ENCODE measurements at places on chromosomes 1 and 21.
A peak's percentile ranks its signal among the peaks of the same experiment; 100 is the strongest.

- no peak for DNase-seq
Observed at GRCh38 chr1:119943216-119943615, 46.9 kb upstream of the ADAM30 start.

GRCh38 chr1:45007311-45007710 lies 3.8 kb downstream of the HECTD3 start:
- DNase-seq, result no peak

GRCh38 chr1:175472464-175472863 lies 270.9 kb downstream of the TNR start:
- DNase-seq, result no peak

GRCh38 chr1:6183520-6183989 lies 3.4 kb upstream of the CHD5 start:
- DNase-seq, result peak; percentile 28

- DNase-seq, result no peak
Observed at GRCh38 chr1:200075522-200075921, 48.0 kb downstream of the NR5A2 start.

- no peak for DNase-seq
Observed at GRCh38 chr1:50023292-50024159, at the start of gene AGBL4. AGBL4 (minus strand) TSS chr1:50023954.

DNA sequence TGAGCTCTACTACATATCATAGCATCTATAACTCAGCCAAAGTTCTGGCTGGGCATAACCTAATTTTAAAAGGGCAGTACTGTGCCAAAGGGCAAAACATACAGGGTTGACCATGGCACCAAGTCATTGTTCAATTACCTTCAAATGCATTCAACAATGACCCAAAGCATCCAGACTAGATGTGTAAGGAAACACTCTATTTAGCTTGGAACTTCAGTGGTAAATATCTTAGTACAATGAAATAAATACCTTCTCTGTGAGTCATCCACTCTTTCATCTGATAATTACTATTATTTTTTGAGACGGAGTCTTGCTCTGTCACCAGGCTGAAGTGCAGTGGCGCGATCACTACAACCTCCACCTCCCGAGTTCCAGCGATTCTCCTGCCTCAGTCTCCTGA lies 70.0 kb downstream of the NVL start:
- no peak for DNase-seq

DNA sequence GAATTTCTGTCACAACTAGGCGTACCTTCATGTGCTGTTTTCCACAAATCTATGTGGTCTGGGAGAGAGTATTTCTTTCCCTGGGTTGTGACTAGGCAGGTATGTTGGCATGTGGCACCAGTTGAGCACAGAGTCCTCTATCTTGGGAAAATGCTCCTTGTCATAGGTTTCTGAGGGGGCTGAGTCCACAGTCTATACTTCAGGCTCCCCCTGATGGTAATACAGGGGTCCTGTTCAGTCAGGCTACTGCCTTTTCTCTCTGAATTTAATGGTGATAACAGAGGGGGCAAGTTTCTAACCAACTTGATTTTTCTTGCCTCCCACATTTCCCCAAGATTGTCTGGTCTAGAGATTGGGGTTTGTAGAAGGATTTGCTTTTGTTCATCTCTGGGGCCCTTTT lies 35.8 kb downstream of the VANGL1 start:
- DNase-seq, result no peak

- DNase-seq, result no peak
Observed at GRCh38 chr1:65493802-65494201, 73.3 kb downstream of the LEPR start.

DNA sequence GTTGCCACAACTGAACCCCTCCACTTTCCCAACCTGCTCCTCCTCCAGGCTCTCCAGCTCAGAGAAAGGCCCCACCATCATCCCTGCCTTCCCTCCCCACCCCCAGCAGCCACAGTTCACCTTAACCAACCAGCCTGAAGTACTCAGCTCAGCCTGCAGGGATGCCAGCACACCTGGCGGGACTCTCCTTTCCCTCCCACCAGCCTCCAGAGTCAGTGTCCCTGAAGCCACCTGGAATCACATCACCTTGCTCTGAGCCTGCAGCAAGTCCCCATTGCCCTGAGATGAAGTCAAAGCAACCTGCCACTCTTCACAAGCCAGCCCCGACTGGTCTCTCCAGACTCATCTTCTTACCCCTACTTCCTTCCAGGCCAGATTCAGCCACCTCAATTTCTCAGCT lies 26.2 kb upstream of the ZC3H12A start:
- DNase-seq, result no peak

DNA sequence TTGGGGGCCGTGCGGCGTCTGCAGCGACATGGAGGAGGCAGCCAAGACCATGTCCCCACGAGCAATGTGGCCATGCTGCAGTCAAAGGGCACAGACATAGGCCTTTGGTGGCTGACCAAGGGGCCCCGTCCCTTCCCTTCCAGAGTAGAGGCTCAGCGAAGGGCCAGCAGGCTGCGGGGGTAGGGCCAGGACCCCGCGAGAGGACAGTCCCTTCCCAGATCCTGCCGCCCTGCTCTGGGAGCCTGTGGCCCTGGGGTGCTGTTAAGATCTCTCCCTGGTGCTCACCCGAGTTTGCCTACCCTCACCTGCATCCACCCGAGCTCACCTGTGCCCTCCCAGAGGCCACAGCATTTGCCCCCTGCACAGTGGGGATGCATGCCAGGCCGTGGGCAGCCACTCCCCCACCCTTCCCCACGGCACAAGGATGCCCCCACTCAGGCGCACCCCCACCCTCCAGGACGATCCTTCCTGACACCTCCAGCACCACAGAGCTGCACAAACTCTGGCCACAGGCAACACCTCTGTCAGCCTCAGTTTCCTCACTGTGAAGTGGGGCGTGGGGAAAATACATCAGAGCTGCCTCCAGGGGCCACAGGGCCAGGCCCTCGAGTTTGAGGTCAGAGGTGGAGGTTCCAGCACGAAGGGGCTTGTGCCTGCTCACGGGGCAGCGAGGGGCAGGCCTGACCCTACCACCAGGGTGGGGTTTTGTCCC lies 15.5 kb downstream of the ITGB2 start:
- DNase-seq, result no peak

- DNase-seq, result no peak
Observed at GRCh38 chr1:21246905-21247642, 43.2 kb downstream of the ECE1 start.

GRCh38 chr1:206496131-206496793 lies 11.1 kb upstream of the RASSF5 start:
- no peak for DNase-seq

DNA sequence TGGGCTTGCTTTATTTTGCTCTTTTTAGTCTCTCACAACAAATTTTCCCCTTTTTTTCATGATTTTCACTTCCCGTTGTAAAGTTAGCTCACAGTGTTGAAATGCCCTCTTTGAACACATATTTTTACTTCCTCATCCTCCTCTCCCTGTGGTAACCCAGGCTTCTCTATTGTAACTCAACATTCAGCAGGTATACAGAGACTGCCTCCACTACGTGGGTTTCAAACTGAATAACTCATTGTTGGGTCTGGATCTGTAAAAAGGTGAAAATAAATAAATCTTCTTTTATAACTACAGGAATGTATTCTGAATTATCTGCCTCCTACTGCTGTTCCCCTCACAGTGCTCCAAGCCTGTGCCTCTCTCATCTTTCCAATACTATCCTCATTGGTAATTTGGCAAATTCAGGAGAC lies 166.4 kb downstream of the RUNX1 start:
- no peak for DNase-seq

DNA sequence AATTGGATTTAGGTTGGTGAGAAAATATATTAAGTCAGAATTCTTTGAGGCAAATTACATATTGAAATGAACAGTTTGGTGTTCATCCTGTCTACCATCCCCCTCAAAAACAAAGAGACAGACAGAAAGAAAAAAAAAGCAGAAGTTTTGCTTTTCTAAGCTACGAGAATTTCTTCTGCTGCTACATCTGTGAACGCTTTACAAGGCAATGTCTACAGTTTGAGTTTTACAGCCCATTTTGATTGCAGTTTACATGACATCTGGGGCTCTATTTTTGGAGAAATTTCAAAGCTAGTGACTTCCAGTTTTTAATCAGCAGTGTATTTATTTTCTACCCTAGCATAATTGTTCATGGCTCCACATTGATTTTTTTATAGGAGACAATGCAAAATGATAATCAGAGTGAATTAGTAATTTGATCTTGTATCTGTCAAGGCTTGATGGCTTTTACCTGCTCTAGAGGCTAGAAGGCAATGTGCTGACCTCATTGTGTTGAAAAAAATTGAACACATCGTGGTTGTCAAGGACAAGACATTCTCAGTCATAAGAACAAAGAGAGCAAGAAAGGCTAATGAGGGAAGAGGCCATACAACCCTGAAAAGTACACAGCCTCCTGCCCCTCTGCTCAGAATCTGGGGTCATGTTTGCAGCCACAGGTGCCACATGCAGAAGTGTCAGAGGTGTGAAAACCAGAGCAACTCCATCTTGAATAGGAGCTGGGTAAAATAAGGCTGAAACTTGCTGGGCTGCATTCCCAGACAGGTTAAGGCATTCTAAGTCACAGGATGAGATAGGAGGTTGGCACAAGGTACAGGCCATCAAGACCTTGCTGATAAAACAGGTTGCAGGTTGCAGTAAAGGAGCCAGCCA lies 201.0 kb upstream of the CAMK1G start:
- no peak for DNase-seq

- peak; percentile 76 for DNase-seq
Observed at GRCh38 chr1:17579951-17580939, 40.7 kb downstream of the ARHGEF10L start.

GRCh38 chr1:145736191-145736590 lies 16.9 kb downstream of the CD160 start:
- no peak for DNase-seq

GRCh38 chr21:42785666-42786427 lies 93.5 kb downstream of the WDR4 start:
- no peak for DNase-seq

GRCh38 chr1:232510367-232511110 lies 119.4 kb downstream of the SIPA1L2 start:
- no peak for DNase-seq

DNA sequence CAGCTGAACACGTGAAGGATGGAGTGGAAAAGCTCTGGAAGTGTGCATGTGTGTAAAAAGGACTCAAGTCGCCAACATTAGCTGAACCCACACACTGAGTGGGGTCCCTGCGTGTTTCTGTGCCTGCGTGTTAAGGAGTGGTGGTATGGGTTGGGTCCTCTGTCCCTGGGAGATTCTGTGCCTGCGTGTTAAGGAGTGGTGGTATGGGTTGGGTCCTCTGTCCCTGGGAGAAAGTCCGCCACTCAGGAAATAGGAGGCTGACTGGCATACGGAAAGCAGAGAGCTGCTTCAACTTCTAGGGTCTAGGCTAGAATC lies 7.0 kb upstream of the SOX13 start:
- no peak for DNase-seq

- no peak for DNase-seq
Observed at GRCh38 chr1:209094384-209094783, 489.1 kb upstream of the CAMK1G start.

GRCh38 chr1:18279351-18280074 lies 171.9 kb downstream of the IGSF21 start:
- no peak for DNase-seq

- no peak for DNase-seq
Observed at GRCh38 chr1:198606020-198606438, 32.8 kb upstream of the PTPRC start.

DNA sequence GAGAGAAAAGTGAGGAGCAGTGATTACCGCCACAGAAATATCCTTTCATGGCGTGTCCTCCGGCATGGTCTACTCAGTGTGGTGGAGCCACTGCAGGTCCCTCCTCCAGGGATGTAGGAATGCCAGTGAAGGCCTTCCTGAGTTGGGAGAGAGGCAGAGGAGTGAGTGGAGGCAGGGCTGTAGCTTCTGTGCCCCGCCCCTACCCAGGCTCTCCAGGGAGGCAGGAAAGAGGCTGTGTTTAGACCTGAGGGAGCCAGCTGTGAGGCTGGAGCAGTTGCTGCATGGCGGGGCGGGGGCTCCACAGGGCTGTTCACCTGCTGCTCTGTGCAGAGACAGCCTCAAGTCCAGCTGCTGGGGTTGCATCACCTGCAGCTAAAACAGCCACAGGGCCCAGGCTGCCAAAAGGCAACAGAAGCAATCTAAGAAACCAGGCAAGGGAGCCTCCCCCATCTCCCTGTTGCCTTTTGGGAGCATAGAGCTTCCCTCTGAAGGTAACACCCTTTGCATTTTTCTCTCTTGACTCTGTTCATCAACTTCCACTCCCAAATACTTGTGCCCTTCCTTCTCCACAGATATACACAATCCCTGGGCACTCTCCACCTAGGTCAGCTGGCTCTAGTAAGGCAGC lies 801 bp upstream of the ANXA9 start:
- DNase-seq, result peak; percentile 69

DNA sequence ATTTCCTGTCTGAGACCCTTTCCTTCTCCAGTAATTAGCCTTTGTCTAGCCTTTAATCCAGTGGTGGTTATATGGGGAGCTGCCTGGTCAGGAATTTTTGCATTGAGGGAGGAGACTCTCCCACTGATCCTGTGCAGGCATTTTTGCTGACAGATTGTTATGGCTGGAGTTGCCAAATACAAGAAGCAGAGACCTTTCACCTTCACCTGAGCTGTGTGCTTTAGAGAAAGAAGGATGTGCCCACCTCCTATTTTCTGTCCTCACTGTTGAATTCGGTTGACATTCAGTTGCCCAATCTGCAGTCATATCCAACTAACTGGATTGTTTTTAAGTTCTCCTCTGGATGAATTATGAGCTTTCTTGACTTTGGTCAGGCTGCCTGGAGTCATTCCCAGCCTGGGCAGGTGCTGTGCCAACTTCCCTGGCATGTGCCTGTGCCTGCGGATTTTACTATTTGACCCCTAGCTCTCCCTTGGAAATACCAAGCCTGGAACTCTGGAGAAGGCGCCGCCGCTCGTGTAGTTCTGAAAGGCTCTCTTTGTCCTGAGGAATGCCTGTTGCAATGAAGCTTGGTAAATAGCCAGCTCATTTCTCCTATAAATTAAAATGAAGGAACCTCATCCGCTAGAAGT lies 143.9 kb downstream of the NOS1AP start:
- DNase-seq, result no peak

DNA sequence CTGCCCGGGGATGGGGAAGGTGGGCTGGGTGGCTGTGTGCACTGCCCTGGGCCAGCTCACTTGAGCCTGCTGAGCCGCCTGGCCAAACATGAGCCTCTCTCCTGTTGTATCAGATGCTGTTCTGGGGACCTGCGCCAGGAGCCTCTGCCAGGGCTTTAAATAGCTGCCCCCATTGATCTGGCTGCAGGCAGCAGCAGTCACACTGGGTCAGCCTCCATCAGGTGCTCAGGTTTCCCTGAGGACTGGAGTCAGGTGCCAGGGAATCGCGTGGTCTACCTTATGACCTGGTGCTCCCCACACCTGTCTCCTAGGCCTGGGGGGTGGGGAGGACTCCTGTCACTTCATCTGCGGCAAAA lies 700 bp upstream of the CCDC28B start:
- DNase-seq, result no peak

GRCh38 chr1:244732851-244733450 lies 80.0 kb downstream of the DESI2 start:
- DNase-seq, result no peak
